ENCODE measurements at places on chromosomes 12 and 14.

DNA sequence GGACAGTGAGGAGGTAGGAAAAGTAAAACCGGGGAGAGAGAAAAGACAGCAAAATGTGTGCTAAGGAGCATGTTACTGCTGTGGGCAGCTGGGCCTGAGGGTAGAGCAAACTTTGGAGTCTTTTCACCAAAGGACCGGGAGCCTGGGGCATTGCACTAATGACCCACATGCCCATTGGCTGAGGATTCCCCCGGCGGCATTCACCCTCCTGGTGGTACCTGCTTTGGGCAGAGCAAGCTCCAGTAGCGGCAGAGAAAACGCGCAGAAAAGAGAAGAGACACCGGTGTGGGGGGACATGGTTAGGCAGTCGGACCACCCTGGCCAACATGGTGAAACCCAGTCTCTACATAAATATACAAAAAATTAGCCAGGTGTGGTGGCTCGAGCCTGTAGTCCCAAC, 83.4 kb upstream of the ESRRB start:
- no peak for DNase-seq

DNA sequence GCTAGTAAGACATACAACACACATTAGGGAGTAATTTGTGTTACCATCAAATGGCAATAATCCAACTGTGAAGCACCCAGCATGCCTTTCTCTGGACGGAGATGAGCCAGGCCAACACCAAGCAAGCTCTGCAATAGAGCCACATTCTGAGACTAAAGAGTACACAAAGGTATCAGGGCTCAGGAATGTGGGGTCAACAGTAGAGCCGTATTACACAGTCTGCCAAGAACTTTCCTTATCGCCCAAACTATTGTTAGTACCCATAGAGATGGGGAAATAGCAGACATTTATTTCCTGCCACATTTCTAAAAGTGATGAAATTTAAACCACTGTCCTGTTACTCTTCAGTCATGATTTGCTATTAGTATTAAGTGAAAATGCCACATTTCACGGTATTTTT, 113.7 kb downstream of the BMP4 start:
- no peak for DNase-seq

DNA sequence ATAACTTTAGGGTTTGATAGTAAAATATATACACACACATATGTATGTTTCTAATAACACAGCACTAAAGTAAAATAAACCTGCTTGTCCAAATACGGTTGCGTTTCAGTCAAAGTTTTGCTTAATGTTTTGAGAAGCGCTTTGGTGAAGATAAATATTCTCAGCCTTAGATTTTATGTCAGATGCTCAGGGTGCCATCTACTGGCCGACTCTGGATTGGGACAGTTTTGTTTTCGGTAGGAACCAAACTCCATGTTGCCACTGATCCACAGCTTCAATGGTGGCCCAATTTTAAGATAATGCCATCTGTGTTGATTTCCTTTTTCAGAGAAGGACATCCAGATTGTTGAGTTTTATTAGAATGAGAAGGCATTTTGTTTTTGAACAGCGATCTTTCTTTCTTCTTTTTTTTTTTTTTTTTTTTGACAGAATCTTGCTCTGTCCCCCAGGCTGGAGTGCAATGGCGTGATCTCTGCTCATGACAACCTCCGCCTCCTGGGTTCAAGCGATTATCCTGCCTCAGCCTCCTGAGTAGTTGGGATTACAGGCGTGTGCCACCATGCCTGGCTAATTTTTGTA, 43.1 kb downstream of the LLPH start:
- peak; percentile 8 for DNase-seq

- DNase-seq = no peak
Measured at GRCh38 chr12:72141381-72141780, 130.8 kb upstream of the TRHDE start.

DNA sequence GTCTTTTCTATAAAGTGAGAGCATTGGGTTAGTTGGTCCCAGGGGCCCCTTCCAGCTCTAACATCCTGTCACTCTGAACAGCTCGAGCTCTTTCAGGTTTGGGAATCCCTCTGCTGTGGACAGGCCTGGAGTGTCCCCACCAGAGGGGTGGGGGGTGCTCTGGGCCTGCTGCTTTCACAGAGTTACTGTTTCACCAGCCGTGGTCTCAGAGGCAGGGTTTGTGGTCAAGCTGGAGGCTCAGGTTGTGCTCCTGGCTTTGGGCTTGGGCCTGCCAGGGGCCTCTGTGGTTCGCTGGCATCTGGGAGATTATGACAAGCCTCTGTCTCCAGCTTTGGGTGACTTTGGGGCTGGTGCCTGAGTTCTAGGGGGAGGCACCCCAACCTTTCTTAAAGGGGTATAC, 59.6 kb downstream of the FBXL14 start:
- DNase-seq = no peak

- no peak for DNase-seq
Measured at GRCh38 chr12:70910666-70911065, 9.9 kb downstream of the PTPRR start.

- no peak for DNase-seq
Measured at GRCh38 chr12:104575442-104576186, 118.9 kb downstream of the CHST11 start.

DNA sequence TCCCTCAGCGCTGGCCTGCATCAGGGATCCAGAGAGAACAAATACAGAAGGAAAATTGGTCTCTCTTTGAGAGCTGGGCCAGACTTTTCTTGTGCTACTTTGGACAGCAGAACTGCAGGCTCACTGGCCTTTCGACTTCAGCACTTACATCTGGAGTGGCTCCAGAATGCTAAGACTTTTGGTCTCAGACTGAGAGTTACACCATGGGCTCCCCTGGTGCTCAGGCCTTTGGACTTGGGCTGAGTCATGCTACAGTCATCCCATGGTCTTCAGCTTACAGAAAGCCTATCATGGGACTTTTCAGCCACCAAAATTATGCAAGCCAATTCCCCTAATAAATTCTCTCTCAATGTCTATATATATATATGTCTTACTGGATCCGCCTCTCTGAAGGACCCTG, 9.0 kb upstream of the CD163 start:
- no peak for DNase-seq

DNA sequence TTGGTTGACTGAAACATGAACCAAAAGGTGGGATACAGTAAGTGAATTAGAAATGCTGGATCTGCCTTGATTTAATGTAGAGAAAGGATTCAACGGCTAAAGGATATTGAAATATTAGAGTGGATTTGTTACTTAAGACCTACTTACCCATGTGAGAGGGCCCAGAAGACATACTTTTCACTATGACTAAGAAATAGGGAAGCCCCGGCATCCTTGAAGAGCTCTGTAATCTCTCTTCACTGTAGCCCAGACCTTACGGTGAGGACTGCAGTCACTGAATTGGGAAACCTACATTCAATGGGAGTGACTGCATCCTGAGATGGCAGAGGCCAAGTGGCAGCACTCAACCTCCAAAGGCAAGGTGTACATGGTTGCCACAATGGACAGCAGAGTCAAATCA, 52.5 kb downstream of the KANSL2 start:
- no peak for DNase-seq

- no peak for DNase-seq
Measured at GRCh38 chr14:77275601-77276017, 4.6 kb upstream of the NGB start.

DNA sequence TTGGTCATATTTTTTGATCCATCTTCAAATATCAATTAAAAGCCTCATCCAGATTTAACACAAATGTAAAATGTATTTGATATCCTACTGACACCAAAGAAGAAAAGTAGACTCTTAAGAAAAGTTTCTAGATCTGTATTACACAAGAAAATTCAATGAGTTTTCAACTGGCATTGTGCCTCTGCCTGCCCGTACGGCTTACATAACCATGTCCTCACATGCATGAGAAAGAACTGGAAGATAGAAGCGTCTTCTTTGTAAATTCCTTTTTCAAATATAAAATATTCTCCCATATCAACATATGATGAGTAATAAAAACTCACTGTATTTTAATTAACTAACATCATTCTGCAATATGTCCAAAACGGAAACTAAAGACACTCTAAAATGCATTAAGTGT, 7.2 kb downstream of the ANKS1B start:
- no peak for DNase-seq

- DNase-seq = no peak
Measured at GRCh38 chr14:95363468-95363954, 43.8 kb upstream of the CLMN start.

- no peak for DNase-seq
Measured at GRCh38 chr12:120625557-120626419, 14.6 kb upstream of the CABP1 start.

DNA sequence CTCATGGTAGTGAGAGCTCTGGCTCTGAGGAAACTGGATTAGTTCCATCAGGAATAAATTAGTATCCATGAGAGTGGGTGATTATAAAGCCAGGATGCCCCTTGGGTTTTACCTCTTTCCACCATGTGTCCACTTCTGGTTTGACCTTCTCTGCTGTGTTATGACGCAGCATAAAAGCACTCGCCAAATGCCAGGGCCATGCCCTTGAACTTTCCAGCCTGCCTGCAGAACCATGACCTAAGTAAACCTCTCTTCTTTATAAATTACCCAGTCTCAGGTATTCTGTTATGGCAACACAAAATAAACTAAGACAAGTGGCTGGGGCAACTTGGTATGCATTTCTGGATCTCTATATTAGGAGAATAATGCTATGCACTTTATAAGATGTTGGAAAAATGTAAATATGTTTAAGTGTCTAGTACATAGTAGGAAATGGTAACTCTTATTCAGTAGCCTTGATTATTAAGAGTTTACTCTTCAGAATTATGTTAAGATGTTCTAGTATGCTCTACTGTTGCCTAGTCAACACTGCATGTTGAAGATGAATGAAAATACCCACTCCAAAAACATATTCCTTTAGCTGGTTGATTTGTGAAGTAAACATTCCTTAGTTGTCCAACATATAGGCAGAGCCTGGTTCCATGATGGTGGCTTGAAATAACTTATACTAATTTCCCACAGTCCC, 455.6 kb upstream of the TMPO start:
- no peak for DNase-seq

GRCh38 chr12:117124421-117125271, 25.4 kb upstream of the TESC start:
- no peak for DNase-seq

GRCh38 chr14:75448209-75448608, 20.4 kb downstream of the JDP2 start:
- no peak for DNase-seq

DNA sequence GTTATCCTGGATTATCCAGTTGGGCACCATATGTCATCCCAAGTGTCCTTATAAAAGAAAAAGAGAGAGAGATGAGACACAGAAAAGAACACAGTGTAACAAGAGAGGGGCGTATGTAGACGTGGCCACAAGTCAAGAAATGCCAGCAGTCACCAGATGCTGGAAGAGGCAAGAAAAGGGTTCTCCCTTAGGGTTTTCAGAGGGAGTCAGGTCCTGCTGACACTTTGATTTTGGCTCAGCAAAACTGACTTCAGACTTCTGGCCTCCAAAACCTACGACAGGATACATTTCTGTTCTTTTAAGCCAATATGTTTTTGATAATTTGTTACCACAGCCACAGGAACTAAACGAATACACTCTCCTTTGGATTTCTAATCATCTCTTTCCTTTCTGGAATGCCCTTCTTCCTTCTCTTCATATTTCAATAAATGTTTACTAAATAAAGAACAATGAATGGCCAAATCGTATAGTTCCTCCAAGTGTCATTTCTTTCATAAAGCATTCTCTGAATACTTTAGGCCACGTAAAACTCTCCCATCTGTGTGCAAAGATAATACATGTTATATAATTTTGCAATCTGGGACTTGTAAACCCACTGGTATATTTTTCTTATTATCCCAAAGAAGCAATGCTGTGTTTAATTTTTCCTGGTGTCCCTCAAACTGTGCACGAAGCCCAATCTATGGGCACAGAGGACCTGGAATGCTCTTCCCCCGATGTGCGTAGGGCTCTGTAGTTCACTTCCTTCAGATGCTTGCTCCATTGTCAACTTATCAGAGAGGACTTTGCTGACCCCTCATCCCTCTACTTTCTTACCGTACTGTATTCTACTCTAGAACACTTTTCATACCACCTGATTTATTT, 303.6 kb downstream of the CEP128 start:
- DNase-seq = no peak

DNA sequence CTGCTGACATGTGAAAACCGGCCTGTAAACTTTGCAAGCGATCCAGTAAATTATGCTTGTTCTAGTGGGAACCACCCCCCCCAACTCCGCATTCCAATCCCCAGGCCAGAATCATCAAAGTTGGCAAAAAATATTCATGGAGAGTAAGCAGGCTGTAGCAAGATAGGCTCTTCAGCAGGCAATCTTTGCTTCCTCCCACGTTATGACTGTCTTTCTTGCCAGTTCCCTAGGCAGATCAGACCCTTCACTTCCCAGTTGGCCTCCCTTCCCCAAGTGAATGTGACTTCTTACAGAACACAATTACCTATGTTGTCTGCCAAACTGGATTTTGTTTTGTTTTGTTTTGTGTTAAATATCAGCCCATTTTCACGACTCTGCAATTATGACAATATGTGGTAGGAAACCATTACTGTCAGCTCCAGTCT, 1.2 kb upstream of the PTGER2 start:
- DNase-seq = no peak

DNA sequence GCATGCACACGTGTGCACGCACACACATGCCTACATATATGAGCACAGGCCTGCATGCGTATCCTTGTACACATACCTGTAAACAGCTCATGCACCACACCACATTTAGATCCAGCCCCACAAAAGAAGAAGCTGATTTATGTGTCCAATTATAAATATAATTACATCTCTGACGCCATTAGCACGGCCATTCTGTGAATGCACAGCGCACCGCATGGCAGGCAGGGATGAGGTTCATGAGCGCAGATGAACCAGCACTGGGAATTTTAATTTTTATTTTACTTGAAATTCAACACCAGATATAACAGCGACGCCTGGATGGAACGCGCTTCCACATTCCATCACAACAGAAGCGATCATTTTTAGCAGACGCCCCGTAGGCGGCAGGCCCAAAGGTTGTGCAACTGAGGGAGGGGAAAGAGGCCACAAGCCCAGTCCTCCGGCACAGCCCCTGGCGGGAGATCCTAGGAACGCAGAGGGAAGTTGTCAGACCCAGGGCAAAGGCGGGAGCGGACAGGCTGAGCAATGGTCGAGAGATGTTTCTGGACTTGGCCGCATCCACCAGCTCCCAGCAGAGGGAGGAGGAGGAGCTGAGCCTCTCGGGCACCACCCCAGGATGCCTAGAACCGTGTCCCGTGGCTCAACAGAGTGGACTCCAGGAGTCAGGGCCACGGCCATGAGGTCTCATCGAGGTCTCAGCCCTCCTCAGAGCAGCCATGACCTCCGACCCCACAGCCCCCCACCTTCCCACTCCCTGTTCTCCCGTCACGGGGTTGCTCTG, 37.9 kb upstream of the GALNT9 start:
- no peak for DNase-seq

DNA sequence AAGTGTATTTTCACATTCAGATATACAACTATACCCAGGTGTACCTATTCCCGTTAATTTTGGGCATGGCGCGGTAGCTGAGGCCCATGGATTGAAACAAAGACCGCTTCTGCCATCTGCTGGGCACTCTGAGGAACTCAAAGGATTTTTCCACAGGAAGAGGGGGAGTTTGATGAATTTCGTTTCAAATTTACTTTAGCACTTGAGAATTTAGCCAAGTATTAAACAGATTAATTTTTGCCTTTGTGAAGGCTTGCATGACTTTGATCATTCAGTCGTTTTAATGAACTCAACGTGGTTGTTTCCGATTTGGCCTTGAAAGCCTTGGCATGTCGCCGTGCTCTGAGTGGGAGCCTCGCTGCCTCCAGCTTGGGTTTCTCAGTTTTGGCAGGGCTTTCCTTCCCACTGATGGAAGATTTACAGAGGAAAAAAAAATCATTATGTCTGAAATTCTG, 153.2 kb upstream of the DDHD1 start:
- no peak for DNase-seq
